Neural cell (in vitro differentiated cells): ENCODE measurements at places on chromosomes 3 and 15. TPM values are rescaled to one million over a fixed set of nuclear protein-coding genes. Genes with fewer than 3 reads are reported as not detected.

The DET1 gene
- polyA plus RNA-seq = 12.9 and 16.7 TPM in 2 replicates

The JMJD7 gene
- 14.0 and 19.8 TPM in 2 replicates for polyA plus RNA-seq

The LRCH3 gene
- polyA plus RNA-seq = 36.2 and 41.4 TPM in 2 replicates

The PLAAT1 gene
- 10.7 and 16.1 TPM in 2 replicates for polyA plus RNA-seq

The MYEF2 gene
- polyA plus RNA-seq = 157 and 176 TPM in 2 replicates

The CPNE9 gene
- polyA plus RNA-seq = 0.32 TPM in 1 of 2 replicates, not detected in the other

The TTLL13 gene
- polyA plus RNA-seq = 0.33 TPM in 1 of 2 replicates, not detected in the other

The BNC1 gene
- polyA plus RNA-seq = not detected in 2 replicates

The KBTBD8 gene
- polyA plus RNA-seq = 4.7 and 5.0 TPM in 2 replicates

The PYDC2 gene
- not detected in 2 replicates for polyA plus RNA-seq

The HCLS1 gene
- 0.25 and 0.28 TPM in 2 replicates for polyA plus RNA-seq

The NEK11 gene
- polyA plus RNA-seq = 3.8 and 6.1 TPM in 2 replicates

The CRELD1 gene
- polyA plus RNA-seq = 48.9 and 59.8 TPM in 2 replicates

The CCDC13 gene
- 6.5 and 8.6 TPM in 2 replicates for polyA plus RNA-seq

The CMTM8 gene
- not detected in 2 replicates for polyA plus RNA-seq

The ALDH1L1 gene
- not detected in 2 replicates for polyA plus RNA-seq

The SLC24A1 gene
- 0.20 and 0.72 TPM in 2 replicates for polyA plus RNA-seq

The DYNLT2B gene
- 245 and 276 TPM in 2 replicates for polyA plus RNA-seq

The TICRR gene
- polyA plus RNA-seq = 0.06 and 0.36 TPM in 2 replicates

The MYO5A gene
- polyA plus RNA-seq = 43.8 and 45.2 TPM in 2 replicates

The TLR9 gene
- polyA plus RNA-seq = not detected in 2 replicates

The WDR76 gene
- polyA plus RNA-seq = 0.43 and 1.1 TPM in 2 replicates

The ACTRT3 gene
- not detected in 2 replicates for polyA plus RNA-seq

The MITF gene
- not detected in 2 replicates for polyA plus RNA-seq

The DOCK3 gene
- polyA plus RNA-seq = 15.6 and 18.7 TPM in 2 replicates

The ZCWPW2 gene
- polyA plus RNA-seq = 0.48 and 1.0 TPM in 2 replicates

The AMIGO3 gene
- polyA plus RNA-seq = 4.0 and 8.0 TPM in 2 replicates

The LOXL1 gene
- polyA plus RNA-seq = 1.9 and 2.1 TPM in 2 replicates

The GOLGA6L9 gene
- polyA plus RNA-seq = 27.5 and 27.7 TPM in 2 replicates

The PARP14 gene
- polyA plus RNA-seq = 0.28 TPM in 1 of 2 replicates, not detected in the other

The HPS3 gene
- 15.6 and 17.1 TPM in 2 replicates for polyA plus RNA-seq

The TM6SF1 gene
- 0.16 TPM in 1 of 2 replicates, not detected in the other for polyA plus RNA-seq

The AGBL1 gene
- polyA plus RNA-seq = 0.12 TPM in 1 of 2 replicates, not detected in the other

The RTP3 gene
- not detected in 2 replicates for polyA plus RNA-seq

The CHRM5 gene
- 0.10 and 3.9 TPM in 2 replicates for polyA plus RNA-seq

The UPK1B gene
- polyA plus RNA-seq = not detected in 2 replicates

The ITGA11 gene
- polyA plus RNA-seq = 0.04 TPM in 1 of 2 replicates, not detected in the other

The DNASE1L3 gene
- not detected in 2 replicates for polyA plus RNA-seq

The CCR3 gene
- polyA plus RNA-seq = not detected in 2 replicates

The GABRG3 gene
- polyA plus RNA-seq = 0.80 and 1.2 TPM in 2 replicates

The GOLGA8T gene
- not detected in 2 replicates for polyA plus RNA-seq

The CAPN3 gene
- 1.5 TPM in 1 of 2 replicates, not detected in the other for polyA plus RNA-seq

The ADAMTSL3 gene
- polyA plus RNA-seq = 0.28 and 0.51 TPM in 2 replicates

The PBRM1 gene
- 64.4 and 66.6 TPM in 2 replicates for polyA plus RNA-seq

The TFDP2 gene
- 17.0 and 28.2 TPM in 2 replicates for polyA plus RNA-seq

The NANOGP8 gene
- not detected in 2 replicates for polyA plus RNA-seq

The SLC24A5 gene
- 0.76 and 0.78 TPM in 2 replicates for polyA plus RNA-seq

The MESP2 gene
- not detected in 2 replicates for polyA plus RNA-seq

The EEF1AKMT4 gene
- 1.6 and 1.8 TPM in 2 replicates for polyA plus RNA-seq

The KNG1 gene
- polyA plus RNA-seq = not detected in 2 replicates

The SPESP1 gene
- polyA plus RNA-seq = not detected in 2 replicates

The SLC28A1 gene
- not detected in 2 replicates for polyA plus RNA-seq

The PLA2G4B gene
- 11.3 and 26.2 TPM in 2 replicates for polyA plus RNA-seq

The SERINC4 gene
- polyA plus RNA-seq = 0.38 and 0.47 TPM in 2 replicates
